ENCODE measurements at places on chromosomes 7 and 10.

- no peak for DNase-seq
These were observed 21.1 kb downstream of the FAM20C start for GRCh38 chr7:213324-213993.

DNA sequence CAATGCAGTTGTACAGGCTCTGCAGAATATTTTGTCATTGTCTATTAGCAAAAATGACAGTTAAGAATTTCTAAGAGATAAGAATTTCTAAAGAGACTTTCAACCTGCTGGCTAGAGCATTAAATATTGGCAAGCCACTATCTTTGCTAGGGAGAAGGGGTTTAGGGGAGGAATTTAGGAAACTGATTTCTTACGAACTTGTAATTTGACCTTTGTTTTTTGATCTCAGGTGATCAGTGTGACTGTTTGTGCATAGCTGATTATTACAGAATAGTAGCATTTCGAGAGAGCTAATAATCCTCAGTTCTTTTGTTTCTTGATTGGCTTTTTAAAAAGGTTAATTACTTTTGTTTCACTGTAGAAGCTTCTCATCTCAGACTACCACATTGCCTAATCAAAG, 68.1 kb downstream of the ST7 start:
- DNase-seq = no peak

DNA sequence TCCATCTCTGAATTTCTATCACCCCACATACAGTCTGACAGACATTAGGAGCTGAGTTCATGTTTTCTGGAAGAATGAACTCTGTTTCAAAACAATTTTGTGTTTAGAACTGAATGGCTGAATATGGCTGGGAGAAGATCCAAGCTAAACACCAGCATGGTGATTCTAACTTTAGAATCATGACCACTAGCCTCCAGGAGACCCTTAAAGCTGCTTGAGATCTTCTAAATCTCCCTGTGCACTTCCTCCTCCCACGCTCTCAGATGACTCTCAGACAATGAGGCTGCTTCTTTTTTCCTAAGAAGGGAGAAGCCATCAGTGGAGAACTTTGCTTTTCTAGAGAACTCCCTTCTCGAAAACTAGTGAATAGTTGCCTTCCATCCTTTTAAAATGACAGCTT, 711.2 kb downstream of the GRID1 start:
- DNase-seq = no peak

DNA sequence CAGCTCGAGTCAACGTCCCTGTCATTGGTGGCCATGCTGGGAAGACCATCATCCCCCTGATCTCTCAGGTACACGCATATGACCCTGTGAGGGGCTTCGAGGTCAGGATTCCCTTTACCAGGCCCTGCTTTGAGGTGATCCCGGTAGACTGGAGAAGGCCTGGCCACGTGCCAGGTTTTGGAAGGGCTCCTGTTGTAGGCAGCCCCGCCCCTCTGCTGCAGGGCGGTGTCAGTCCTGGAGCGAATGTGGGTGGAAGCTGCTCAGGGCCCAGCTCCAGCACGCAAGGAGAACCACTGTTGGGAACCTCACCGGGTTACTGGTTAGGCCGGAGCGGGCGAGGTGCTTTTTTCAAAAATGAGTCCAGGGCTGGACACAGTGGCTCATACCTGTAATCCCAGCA, 15.6 kb downstream of the MDH2 start:
- no peak for DNase-seq

DNA sequence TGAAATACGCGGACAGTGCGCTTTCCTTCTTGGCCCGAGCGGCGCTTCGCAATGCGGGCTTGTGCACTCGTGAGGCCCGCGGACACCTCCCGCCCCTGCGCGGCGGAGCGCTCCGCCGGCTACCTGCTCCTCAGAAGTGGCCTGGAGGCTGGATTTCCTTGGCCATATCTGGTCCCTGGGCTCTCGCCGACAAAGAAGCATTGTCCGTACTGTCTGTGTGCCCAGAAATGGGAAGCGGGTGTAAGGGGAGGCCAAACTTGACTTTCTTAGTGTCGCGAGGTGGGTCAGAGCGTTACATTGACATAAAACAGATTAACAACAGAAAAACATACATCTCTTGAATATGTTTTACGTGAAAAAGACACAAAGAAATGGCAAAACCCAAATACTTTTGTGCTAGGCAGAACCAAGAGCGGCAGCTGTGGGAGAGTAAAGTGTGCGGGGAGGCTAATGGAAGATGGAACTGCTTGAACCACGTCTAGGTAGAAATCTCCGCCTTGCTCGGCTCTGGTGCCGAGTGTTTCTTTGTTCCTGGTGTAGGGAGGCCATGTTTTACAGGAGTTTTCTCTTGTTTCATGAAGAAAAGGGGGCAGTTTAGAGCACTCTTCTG, 1.4 kb downstream of the LANCL2 start:
- DNase-seq = peak; percentile 12

- DNase-seq = peak; percentile 9
These were observed 1.6 kb downstream of the FAM171A1 start for GRCh38 chr10:15369256-15370211.

GRCh38 chr10:91006752-91007346, 86.0 kb upstream of the ANKRD1 start:
- DNase-seq = no peak

- peak; percentile 64 for DNase-seq
These were observed at the start of gene INSYN2A for GRCh38 chr10:127196282-127197153. TSS of gene INSYN2A (minus strand) at chr10:127196591. CDS start at chr10:127176395, 20,196 bp downstream.

DNA sequence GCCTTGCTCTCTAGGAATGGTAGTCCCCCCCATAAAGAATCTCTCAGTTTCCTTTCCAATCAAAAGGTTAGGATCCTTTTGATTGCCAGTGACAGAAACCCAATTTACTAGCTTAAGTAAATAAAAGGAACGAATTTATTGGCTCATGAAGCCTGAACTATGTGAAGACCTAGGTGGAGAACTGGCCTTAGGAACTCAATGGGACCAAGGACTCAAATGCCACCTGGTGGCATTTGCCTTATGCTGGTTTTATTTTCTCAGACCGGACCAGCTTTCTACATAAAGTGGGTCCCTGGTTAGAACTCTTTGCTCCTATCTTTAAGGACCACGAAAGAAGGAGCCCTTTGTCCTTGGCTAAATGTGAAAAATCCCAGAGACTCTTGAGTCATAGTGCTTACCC, 25.4 kb downstream of the CFTR start:
- DNase-seq = no peak

DNA sequence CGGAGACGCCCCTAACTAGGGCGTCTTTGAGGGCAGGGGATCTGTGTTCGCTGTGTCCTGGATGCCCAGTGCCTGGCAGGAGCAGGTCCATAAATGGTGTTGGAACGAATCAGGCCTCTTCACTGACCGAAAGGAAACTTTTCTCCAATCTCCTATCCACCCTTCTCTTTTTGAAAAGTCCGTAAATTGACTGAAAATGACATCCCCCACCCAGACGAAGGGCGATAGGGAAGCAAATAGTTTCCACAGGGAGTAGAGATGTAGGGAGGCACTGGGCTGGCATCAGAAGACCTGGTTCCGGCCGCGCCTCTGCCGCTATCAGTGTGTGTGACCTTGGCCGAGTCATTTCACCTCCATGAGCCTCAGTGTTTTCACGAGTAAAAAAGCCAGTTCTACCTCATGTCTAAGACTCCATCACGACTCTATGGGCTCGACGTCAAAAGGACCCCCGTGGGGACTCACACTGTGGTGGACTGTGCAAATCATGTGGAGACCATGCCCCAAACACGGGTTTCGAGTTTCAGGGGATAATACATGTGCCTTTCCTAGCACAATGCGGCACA, 497 bp upstream of the RAB11FIP2 start:
- no peak for DNase-seq

GRCh38 chr7:114109304-114109703, 190.5 kb upstream of the PPP1R3A start:
- DNase-seq = no peak

- no peak for DNase-seq
These were observed 68.7 kb downstream of the MBL2 start for GRCh38 chr10:52703898-52704297.

DNA sequence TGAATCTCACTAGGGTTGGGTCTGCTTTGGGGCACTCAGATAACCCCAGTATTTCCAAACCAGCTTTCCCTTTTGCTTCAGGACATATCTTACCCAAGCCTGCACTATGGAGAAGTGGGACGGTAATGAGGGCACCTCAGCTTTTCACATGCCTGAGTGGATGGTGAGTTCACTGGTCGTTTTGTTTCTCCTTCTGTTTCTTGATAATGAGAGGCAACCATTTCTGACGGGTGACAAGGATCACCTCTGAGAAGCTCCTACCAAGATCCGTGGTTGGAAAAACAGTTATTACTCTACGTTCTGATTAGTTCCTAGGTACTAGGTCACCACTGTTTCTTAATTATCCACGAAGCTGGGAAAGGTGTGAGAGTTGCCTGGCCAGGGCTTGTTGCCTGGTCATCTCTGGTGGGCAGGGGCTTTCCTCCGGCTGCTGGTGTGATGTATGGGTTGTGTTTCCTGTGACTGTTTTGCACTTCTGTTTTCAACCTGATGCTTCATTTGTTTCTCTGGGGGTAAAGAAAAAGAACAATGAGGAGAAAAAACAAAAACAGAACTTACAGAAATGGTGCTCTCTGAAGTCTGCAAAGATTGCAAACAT, 65.7 kb upstream of the STRIP2 start:
- no peak for DNase-seq

- DNase-seq = no peak
These were observed 63.3 kb downstream of the NOC3L start for GRCh38 chr10:94299417-94299816.

DNA sequence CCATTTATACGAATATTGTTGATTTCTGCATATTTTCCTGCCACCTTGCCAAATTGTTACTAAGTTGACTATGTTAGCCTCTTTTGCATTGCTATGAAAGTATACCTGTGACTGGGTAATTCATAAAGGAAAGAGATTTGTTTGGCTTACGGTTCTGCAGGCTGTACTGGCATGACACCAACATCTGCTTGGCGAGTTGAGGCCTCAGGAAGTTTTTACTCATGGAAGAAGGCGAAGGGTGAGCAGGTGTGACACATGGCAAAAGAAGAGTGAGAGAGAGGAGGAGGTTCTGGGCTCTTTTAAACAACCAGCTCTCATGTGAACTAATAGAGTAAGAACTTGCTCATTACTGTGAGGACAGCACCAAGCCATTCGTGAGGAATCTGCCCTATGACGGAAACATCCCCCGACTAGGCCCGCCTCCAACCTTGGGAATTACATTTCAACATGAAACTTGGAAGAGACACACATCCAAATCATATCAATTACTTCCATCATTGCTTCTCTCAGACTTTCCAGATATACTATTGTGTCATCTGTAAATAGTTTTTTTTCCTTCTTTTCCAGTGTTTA, 8.4 kb downstream of the RALA start:
- no peak for DNase-seq

- DNase-seq = no peak
These were observed 83.2 kb downstream of the ZNRF2 start for GRCh38 chr7:30367561-30367960.

GRCh38 chr10:130820880-130821482, 490.5 kb downstream of the TCERG1L start:
- no peak for DNase-seq

DNA sequence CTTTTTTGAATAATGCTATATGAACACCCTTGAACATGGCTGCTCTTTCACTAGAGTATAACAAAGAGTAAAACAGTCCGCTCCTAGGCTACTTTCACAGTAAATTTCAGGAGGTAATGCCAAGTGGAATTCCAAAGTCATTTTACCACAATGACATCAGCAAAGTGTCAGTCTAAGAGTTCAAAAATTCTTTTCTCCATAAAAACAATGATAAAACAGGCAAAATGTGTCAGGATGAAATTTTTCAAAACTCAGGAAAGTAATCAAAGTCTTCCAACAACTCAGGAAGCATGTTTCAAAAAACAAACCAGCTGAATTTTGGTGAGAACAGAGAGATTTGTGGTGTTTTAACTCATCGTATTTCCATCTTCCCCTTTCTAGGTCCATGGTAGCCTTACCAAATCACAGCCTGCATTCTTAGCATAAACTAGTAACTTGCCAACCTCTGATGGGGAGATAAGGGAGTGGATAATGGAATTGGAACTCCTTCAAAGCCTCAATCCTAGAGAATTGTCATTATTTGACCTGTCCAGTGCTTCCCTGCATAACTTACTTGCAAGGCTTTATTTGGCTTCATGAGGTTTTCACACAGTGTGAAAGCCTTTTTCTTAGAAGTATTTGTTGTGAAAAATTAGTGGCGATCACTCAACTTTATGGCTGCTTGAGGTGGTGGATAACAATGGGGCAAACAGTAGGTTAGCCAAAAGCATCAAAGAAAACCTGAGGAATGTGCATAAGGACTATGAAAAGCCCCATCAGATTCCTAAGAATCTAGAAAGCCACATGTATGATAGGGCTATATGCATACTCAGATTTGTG, 302.7 kb downstream of the HDAC9 start:
- DNase-seq = no peak

GRCh38 chr7:94042381-94042780, 38.2 kb upstream of the BET1 start:
- no peak for DNase-seq

DNA sequence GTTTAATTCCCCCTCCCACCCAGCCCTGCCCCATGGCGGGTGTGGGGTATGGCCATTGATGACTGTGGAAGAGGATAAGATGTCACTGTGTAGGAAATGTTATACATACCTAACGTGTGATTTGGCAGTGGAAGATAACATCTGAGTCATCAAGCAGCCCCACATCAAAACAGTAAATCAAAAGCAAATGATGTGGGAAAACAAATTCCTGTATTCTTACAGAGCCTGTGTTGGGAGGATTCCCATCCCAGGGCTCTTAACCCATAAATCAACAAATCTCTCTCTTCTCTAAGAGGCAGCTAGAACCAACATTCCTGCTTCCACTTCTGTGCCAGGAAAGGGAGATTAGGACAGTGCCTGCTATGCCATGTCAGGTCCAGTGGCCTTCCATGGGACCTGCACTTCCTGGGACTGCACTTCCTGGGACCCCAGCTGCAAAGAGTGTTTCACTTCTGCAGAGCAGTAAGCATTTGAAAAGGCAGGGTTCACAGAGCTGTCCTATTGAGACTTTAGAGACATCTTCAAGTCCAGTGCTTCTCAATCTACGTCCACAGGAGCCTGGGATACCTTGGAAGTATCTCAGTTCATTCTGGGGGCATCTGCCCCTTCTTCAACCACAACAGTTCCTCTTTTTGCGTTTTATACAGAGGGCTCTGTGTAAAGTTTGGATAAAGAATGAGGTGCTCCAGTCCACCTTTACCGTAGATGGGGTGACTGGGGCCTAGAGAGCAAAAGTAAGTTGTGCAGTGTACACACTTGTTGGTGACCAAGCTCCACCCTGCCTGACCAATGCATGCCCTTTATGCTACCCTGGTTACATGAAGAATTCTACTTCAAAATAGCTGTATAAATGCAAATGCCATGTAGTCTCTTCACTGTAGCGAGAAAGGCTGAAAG, 45.7 kb downstream of the ATXN7L1 start:
- DNase-seq = no peak

Data from WERI-Rb-1 (cell line).